Uterus (tissue), 4 donors: ENCODE measurements at places on chromosomes 13 and 19. TPM values are rescaled to one million over a fixed set of nuclear protein-coding genes. Genes with fewer than 3 reads are reported as not detected.

The NLRP11 gene
- total RNA-seq: not detected

The CBY2 gene
- not detected for total RNA-seq

The PIP5K1C gene
- 6.2 TPM for total RNA-seq

The PSG2 gene
- not detected for total RNA-seq

The TMEM255B gene
- total RNA-seq: 143 TPM

The FXYD3 gene
- total RNA-seq: 1.5 TPM

The CYP4F8 gene
- 1.5 TPM for total RNA-seq

- H3K27me3 ChIP-seq: no peaks in the 10 kb centered on the region
- H3K4me3 ChIP-seq: no peak overlapping the region
- no peaks in the 10 kb centered on the region for H3K4me1 ChIP-seq
- H3K36me3 ChIP-seq: no peaks in the 10 kb centered on the region
- H3K27ac ChIP-seq: no peak overlapping the region
These were observed 114.8 kb upstream of the TRPC4 start for GRCh38 chr13:37984357-37984756.

- H3K27me3 ChIP-seq: no peaks in the 10 kb centered on the region
- peak overlapping the region; percentile 18 for H3K27ac ChIP-seq
- no peak overlapping the region for H3K4me3 ChIP-seq
- no peaks in the 10 kb centered on the region for H3K36me3 ChIP-seq
These were observed 105.6 kb downstream of the RAB20 start for GRCh38 chr13:110455941-110456340.

- H3K36me3 ChIP-seq: no peaks in the 10 kb centered on the region
- no peaks in the 10 kb centered on the region for H3K27me3 ChIP-seq
- H3K4me3 ChIP-seq: no peak overlapping the region
- H3K27ac ChIP-seq: no peak overlapping the region
- H3K4me1 ChIP-seq: no peaks in the 10 kb centered on the region
- no peak for DNase-seq
These were observed 615.3 kb upstream of the SLITRK1 start for GRCh38 chr13:84497613-84498012.

DNA sequence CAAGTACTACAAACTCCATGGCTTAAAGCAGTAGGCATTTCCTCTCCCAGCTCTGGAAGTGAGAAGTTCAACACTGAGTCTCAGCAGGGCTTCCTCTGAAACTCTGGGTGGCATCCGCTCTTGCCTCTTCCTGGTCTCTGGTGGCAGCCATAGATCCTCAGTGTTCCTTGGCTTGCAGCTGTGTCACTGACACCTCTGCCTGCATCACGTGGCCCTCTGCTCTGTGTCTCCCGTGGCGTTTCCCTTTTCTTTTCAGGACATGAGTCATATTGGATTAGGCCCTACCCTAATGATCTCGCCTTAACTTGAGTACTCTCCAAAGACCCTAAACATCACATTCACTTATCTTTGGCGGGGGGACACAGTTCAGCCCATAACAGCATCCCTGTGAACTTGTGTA is 466.7 kb downstream of the MYO16 start:
- no peak overlapping the region for H3K4me3 ChIP-seq
- no peak for DNase-seq
- no peaks in the 10 kb centered on the region for H3K36me3 ChIP-seq

GRCh38 chr19:6712692-6713670 is 7.5 kb downstream of the C3 start:
- H3K4me3 ChIP-seq: no peak overlapping the region
- H3K36me3 ChIP-seq: no peaks in the 10 kb centered on the region
- no peak overlapping the region for H3K27ac ChIP-seq
- H3K27me3 ChIP-seq: no peaks in the 10 kb centered on the region
- DNase-seq: no peak

DNA sequence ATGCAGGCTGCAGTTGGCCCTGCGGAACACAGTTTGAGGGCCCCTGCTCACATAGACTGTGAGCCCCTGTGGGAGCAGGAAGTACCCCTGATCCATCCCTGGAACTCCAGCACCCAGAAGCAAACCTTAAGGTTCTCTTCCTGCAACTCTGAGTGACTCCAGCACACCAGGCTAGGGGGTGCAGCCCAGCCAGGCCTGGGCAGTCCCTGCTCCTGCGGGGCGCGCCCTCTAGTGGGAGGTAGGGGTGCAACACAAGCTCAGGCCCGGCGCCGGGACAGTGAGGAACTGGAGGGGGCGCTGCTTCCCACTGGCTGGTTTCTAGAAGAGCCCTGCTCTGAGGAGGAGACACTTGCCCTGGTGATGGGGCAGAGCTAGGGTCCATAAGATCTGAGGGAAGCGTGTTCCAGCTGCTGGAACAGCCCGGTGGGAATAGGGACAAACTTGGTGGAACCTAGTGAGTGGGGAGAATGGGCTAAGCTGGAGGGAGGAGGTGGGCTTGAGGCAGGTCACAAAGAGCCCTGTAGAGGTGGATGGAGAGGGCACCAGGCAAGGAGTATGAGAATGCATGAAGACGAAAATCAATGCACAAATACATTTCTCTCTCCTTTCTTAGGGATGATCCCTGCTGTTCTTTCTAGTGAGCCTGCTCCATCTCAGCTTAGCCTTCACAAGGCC is 5.0 kb downstream of the ZSCAN5A start:
- H3K27me3 ChIP-seq: no peaks in the 10 kb centered on the region
- no peaks in the 10 kb centered on the region for H3K36me3 ChIP-seq
- H3K27ac ChIP-seq: no peak overlapping the region
- no peak for DNase-seq

DNA sequence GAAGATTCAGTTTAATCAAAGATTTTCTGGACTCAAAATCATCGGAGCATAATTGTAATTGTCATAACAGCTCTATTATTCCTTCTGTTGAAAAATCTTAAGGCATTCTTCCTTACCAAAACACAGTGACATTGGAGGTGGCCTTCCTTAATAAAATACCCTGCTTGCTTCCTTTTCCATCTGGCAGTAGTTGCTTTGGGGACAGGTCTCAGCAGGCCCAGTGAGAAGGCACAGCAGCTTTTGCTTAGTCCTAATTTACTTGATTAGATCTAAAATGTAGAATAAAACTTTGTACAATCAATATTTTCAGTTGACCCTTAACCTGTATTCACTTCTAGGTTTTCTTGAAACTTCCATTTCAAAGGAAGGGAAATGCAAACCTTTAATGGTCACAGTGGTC is 471.6 kb downstream of the PCDH20 start:
- no peak overlapping the region for H3K4me3 ChIP-seq
- H3K27me3 ChIP-seq: no peaks in the 10 kb centered on the region
- DNase-seq: no peak
- no peak overlapping the region for H3K27ac ChIP-seq
- no peaks in the 10 kb centered on the region for H3K36me3 ChIP-seq

GRCh38 chr13:110214637-110215036 is 92.3 kb downstream of the COL4A1 start:
- H3K4me3 ChIP-seq: no peak overlapping the region
- peaks cover 10% of the 10 kb centered on the region for H3K4me1 ChIP-seq
- H3K27ac ChIP-seq: no peak overlapping the region
- H3K36me3 ChIP-seq: no peaks in the 10 kb centered on the region
- no peaks in the 10 kb centered on the region for H3K27me3 ChIP-seq

DNA sequence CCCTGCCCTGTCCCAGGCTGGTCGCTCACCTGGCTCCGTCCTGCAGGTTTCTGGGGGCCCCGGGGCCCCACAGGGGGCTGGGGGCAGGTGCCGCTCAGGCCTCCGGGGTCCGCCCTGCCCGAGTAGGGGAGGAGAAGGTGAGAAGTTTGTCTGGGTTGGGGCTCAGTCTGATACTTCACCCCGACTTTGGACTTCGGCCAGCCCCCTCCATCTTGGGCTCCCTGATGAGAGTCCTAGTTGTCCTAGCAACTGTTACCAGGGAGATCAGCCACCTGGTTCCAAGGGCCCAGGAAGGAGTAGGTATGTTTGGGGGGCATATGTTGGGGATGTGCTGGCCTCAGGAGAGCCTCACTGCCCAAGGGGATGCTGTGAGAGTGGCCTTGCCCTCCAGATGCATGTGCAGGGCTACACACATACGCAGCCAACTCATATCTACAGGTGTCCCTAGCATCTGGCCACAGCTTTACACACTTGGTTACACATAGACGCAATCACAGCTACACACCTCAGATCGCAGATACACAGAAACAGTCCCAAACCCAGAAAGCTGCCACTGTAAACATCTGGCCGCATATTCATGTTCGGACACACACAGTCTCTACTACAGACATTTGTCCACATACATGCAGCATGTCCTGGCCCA is 3.4 kb downstream of the NUMBL start:
- peak overlapping the region; percentile 65 for H3K27ac ChIP-seq
- no peak overlapping the region for H3K4me3 ChIP-seq
- H3K27me3 ChIP-seq: no peaks in the 10 kb centered on the region

GRCh38 chr13:102972191-102972590 is 94.0 kb downstream of the SLC10A2 start:
- no peaks in the 10 kb centered on the region for H3K27me3 ChIP-seq
- H3K36me3 ChIP-seq: no peaks in the 10 kb centered on the region
- H3K4me1 ChIP-seq: no peaks in the 10 kb centered on the region
- H3K27ac ChIP-seq: no peak overlapping the region
- no peak for DNase-seq

- DNase-seq: no peak
- no peak within 1 kb of the TSS for H3K27ac ChIP-seq
- no peaks in the 10 kb centered on the region for H3K4me1 ChIP-seq
These were observed at the start of gene CYP4F3 for GRCh38 chr19:15640294-15640903. TSS of gene CYP4F3 (plus strand) at chr19:15640897. CDS start at chr19:15641416, 519 bp downstream.

DNA sequence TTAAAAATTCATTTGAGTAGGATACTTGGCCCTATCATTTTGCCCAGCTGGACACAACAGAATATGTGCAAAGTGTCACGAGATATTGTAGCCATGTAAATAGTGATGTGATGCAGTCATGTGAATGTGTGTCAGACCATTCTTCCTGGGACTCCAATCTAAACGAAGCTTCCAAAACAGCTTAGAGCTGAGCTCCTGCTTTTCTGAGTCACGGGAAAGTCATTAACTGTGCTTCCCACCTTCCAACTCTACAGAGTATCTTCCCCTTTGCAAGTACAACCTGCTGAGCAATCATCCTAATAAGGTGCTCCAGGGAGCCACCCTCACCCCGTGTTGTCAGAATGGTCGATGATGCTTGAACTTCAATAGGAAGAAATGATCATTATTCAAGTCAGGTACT is 294.7 kb downstream of the MYO16 start:
- no peak overlapping the region for H3K4me3 ChIP-seq
- DNase-seq: no peak
- H3K27me3 ChIP-seq: no peaks in the 10 kb centered on the region
- no peak overlapping the region for H3K27ac ChIP-seq
- H3K36me3 ChIP-seq: no peaks in the 10 kb centered on the region

DNA sequence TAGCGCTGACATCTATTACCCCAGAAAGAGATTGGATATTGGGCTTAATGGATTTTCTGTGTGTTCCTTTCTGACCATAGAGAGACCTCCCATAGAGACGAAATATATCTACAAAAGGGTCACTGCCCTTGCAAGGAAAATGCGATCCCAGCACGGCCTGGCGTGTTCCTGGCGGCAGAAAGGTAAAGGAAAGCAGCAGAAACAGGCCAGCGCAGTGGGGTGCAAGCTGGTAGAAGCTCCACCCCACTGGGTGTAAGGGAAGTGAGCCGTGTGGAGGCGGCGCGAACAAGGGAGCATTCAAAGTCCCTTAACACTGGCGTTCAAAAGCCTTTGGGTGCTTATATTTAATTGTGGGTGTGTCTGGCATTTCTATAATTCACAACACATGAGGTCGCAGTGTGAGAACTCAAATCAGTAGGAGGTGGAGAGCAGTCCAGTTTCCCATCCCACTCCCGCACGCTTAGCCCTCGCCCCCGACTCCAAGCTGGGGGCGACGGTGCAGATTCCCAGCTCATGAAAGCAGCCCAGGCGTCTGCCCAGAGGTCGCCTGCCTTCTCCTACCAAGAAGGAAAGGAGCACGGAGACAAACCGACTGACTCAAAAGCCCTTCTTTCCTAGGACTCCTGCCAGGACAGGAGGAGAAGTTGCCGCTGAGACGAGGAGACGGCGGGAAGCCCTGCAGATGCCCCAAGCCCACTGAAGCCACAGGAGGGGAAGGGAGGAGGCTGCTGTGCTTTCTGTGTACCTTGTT is 478.4 kb downstream of the FOXO1 start:
- peaks cover 12% of the 10 kb centered on the region for H3K4me1 ChIP-seq
- peak; percentile 41 for DNase-seq
- no peaks in the 10 kb centered on the region for H3K27me3 ChIP-seq
- no peaks in the 10 kb centered on the region for H3K36me3 ChIP-seq

DNA sequence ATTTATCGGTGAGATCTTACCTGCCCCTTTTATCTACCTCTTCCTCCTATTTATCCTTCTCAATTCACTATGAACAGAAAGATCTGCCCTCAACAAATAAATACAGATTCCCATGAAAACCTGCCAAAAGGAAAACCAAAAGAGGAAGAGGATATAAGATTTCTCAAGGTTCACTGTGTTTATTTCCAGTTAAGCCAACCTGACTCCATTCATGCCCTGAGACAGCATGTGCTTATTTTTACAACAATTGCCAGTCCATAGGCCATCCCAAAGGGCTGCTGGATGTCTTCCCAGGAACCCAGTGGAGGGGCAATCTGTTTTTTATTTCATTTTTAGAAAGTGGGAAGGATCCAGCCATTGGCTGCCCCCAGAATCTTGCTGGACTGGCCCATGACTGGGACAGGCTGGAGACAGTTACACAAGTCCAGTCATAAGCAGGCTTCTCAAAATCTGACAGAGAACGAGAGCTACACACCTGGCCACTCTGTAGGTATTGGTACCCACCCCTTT is 209.1 kb downstream of the IRS2 start:
- no peaks in the 10 kb centered on the region for H3K4me1 ChIP-seq
- no peaks in the 10 kb centered on the region for H3K27me3 ChIP-seq
- H3K27ac ChIP-seq: no peak overlapping the region
- no peak overlapping the region for H3K4me3 ChIP-seq
- no peak for DNase-seq

GRCh38 chr13:73092829-73093228 is 34.0 kb downstream of the KLF5 start:
- DNase-seq: no peak
- no peaks in the 10 kb centered on the region for H3K27me3 ChIP-seq
- no peaks in the 10 kb centered on the region for H3K4me1 ChIP-seq
- no peaks in the 10 kb centered on the region for H3K36me3 ChIP-seq
- no peak overlapping the region for H3K4me3 ChIP-seq

DNA sequence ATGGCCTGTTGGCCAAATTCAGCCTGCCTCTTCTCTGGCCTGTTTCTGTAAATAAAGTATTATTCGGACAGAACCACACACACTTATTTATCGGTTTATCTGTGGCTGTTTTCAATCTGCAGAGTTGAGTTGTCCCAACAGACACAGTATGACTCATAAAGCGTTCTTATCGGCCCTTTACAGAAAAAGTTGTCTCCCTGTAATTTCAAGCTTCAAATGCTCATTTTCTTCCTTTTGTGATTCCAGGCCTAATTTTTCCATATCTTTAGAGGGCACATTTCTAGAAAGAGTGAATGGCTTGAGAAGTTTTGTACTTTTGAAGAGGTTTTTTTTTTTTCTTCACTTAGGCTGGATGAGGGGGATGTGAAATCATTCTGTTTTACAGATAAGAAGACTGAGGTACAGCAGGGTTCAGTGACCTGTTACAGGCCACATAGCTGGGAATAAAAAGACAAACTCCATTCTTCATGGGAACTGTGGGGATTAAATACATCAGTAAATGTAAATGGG is 440.9 kb downstream of the TSHZ3 start:
- no peaks in the 10 kb centered on the region for H3K4me1 ChIP-seq
- DNase-seq: no peak
- no peaks in the 10 kb centered on the region for H3K36me3 ChIP-seq
- H3K27ac ChIP-seq: no peak overlapping the region
- no peaks in the 10 kb centered on the region for H3K27me3 ChIP-seq

- no peaks in the 10 kb centered on the region for H3K36me3 ChIP-seq
- no peak overlapping the region for H3K27ac ChIP-seq
These were observed 8.1 kb upstream of the BCL3 start for GRCh38 chr19:44740351-44740824.
